ENCODE measurements at places on chromosomes 12 and 14. TPM values are rescaled to one million over a fixed set of nuclear protein-coding genes. Genes with fewer than 3 reads are reported as not detected.

The SLC5A8 gene
- total RNA-seq = not detected

The TBC1D30 gene
- 0.17 TPM for total RNA-seq

The NFE2 gene
- not detected for total RNA-seq

The AQP5 gene
- total RNA-seq = not detected

The SPTB gene
- not detected for total RNA-seq

The APOF gene
- total RNA-seq = not detected

The STXBP6 gene
- not detected for total RNA-seq

The KRT76 gene
- total RNA-seq = not detected

The PYGL gene
- total RNA-seq = 0.51 TPM

DNA sequence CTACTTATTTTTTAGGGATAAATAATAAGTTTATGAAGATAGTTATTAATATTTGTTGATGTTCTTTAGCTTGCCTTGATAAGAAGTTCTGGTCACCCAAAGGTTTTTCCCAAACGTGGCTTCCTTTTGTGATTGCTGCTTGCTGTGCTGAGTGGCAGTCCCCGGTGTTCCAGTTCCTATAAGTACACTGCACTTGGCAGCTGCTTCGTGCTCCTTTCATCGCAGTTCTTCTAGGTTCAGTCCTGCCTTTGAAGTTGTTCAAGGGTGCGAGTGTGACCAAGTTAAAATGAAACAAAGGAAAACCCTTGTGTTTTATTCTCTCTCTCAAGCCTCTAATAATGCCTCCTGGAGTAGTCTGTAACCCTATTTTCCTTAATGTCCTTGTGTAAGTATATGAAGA is 128.5 kb upstream of the ATF1 start:
- H3K4me1 ChIP-seq = peaks cover 21% of the 10 kb centered on the region
- no peak overlapping the region for H3K4me3 ChIP-seq
- H3K27me3 ChIP-seq = no peaks in the 10 kb centered on the region

DNA sequence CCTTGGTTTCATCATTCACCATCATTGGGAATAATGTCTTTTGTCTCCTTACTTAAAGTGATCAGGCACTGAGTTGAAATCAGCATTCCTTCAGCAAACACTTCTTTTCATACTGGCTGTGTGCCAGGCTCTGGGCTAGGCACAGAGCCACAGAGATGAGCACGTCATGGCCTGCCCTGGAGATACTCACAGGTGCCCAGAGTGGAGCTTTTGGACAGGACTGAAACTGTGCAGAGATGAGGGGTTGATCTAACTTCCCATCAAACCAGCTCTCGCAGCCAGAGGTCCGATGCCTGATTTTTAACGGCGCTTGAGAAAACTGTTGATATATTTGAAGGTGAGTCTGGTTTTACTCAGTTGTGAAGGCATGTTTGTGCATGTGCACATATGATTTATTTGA is 43.1 kb downstream of the CACNA1C start:
- no peaks in the 10 kb centered on the region for H3K36me3 ChIP-seq
- no peak for DNase-seq
- H3K4me3 ChIP-seq = no peak overlapping the region
- no peak overlapping the region for H3K27ac ChIP-seq

DNA sequence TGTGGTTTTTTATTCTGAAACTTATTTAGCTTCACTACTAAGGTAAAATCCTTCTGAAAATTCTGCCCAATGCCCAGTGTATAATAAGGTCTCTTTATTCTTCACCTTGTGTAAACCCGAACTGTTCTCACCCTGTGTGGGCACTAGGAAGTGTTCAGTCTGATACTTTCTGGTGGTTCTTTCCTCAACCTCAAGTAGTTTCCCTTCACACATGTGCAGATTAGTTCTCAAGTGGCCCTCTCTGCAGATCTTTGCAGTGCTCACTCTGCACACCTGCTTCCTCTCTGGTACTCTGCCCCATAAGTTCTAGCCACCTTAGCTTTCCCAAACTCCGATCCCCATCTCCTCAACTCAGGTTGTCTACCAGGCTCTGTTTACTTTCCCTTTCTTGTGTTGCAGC is 61.6 kb downstream of the RAD51B start:
- no peaks in the 10 kb centered on the region for H3K27me3 ChIP-seq
- H3K4me3 ChIP-seq = peak overlapping the region; percentile 41
- peak overlapping the region; percentile 5 for H3K27ac ChIP-seq
- DNase-seq = no peak
- peaks cover 15% of the 10 kb centered on the region for H3K4me1 ChIP-seq
- H3K36me3 ChIP-seq = peaks cover 3% of the 10 kb centered on the region

DNA sequence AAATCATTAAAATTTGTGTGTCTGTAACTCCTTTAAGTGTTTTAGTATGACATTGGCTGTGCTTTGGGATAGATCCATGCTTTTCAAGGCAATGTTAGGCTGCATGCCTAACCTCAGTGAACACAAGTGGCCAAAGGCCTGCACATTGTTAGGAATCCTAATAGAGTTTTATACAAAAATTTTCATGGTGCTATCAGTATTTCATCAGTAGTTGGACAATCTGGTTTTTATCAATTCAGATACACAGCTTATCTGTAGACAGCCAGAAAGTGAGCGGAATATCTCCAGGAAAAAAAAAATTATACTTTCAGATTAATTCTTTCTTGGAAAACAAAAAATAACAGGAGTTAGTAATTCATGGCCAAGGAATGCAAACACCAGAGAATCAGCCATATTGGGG is 324.0 kb upstream of the PDE3A start:
- H3K4me1 ChIP-seq = no peaks in the 10 kb centered on the region
- H3K27me3 ChIP-seq = no peaks in the 10 kb centered on the region
- no peak overlapping the region for H3K27ac ChIP-seq
- H3K36me3 ChIP-seq = no peaks in the 10 kb centered on the region
- H3K4me3 ChIP-seq = no peak overlapping the region

DNA sequence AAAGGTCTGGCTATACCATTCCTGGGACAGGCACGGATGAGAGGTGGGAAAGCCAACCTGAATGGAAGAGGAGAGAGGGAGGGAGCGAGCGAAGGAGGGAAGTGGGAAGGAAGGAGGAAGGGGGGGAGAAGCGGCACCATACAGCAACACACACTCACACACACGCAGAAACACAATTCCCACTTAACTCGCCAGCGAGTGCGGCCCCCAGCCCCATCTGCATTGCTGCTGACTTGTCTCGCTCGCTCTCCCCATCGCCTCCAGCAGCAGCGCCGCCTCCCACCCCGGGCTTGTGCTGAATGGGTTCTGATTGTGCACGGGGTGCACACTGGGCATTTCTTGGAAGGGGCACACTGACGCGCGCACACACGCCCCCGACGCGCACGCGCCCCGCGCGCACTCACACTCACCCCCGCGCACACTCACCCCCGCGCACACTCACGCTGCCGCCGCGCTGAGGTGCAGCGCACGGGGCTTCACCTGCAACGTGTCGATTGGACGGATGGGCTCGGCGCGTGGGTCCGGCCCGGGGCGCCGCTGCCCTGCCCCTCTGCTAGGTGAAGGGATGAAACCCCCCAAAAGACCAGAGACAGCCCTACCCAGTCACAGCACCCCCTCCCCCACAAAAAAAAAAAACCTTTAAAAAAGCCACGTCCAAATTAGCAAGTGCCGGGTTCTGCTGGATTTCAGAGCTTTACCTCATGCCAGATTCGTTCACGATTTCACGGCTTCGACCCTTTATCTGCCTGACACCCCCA is 685 bp downstream of the GRIN2B start:
- H3K27ac ChIP-seq = no peak overlapping the region
- H3K4me3 ChIP-seq = peak overlapping the region; percentile 40
- no peaks in the 10 kb centered on the region for H3K4me1 ChIP-seq
- H3K27me3 ChIP-seq = peaks cover 61% of the 10 kb centered on the region

- H3K4me1 ChIP-seq = peaks cover 28% of the 10 kb centered on the region
- no peak overlapping the region for H3K4me3 ChIP-seq
- DNase-seq = no peak
- peaks cover 32% of the 10 kb centered on the region for H3K36me3 ChIP-seq
Measured at GRCh38 chr12:27001663-27002062, 12.5 kb downstream of the TM7SF3 start.

GRCh38 chr14:71698027-71698426 is 234.2 kb upstream of the RGS6 start:
- H3K4me1 ChIP-seq = peaks cover 30% of the 10 kb centered on the region
- H3K27ac ChIP-seq = peak overlapping the region; percentile 17
- no peaks in the 10 kb centered on the region for H3K27me3 ChIP-seq
- H3K4me3 ChIP-seq = no peak overlapping the region
- H3K36me3 ChIP-seq = peaks cover 48% of the 10 kb centered on the region

DNA sequence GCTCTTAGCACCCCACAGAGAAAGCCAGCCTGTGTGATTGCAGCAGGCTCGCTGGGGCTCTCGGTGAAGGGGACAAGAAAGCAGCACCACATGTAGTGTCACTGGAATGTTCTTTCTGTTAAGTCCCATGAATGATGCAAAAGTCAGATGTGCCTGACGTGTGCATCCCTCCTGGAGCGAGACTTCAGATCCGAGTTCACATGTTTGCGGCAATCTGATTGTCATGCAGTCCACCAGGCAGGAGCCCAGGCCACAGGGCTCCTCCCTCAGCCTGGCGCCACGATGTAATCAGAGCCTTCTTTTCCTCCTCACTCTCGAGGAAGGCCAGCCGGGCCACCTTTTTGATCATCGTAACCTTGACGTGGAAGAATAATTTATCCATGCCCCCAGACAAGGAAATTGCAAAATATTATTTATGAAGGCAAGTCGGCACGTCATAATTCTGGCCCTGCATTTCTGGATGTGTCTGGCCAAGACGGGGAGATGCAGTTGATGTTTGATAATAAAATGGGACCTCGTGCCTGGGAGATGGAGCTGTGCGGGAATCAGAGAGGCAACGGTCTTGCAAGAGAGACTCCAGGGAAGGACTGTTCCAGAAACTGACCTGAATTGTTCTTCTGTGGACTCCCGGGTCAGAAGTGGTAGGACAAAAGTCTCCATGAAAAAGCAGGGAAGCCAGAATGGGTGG is 214.6 kb downstream of the PHETA1 start:
- no peak overlapping the region for H3K27ac ChIP-seq
- peaks cover 12% of the 10 kb centered on the region for H3K27me3 ChIP-seq
- no peaks in the 10 kb centered on the region for H3K36me3 ChIP-seq

DNA sequence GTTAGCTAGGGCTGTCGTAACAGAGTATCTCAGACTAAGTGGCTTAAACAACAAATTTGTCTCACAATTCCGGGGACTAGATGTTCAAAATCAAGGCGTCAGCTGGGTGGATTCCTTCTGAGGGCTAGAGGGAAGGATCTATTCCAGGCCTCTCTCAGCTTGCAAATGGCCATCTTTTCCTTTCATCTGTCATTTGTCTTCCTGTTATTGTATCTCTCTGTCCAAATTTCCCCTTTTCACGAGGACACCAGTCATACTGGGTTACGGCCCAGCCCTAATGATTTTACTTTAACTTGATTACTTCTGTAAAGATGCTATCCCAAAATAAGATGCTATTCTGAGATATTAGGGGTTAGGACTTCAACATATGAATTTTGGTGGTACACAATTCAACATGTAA is 119.0 kb upstream of the CPSF6 start:
- H3K4me1 ChIP-seq = no peaks in the 10 kb centered on the region
- H3K27ac ChIP-seq = no peak overlapping the region
- H3K4me3 ChIP-seq = no peak overlapping the region

- no peak overlapping the region for H3K4me3 ChIP-seq
- no peaks in the 10 kb centered on the region for H3K4me1 ChIP-seq
- no peaks in the 10 kb centered on the region for H3K27me3 ChIP-seq
- no peak for DNase-seq
- H3K36me3 ChIP-seq = no peaks in the 10 kb centered on the region
Measured at GRCh38 chr14:103763730-103764488, 48.3 kb downstream of the ZFYVE21 start.

GRCh38 chr12:32918890-32919801 is 22.6 kb upstream of the PKP2 start:
- peaks cover 2% of the 10 kb centered on the region for H3K27me3 ChIP-seq
- no peaks in the 10 kb centered on the region for H3K36me3 ChIP-seq
- DNase-seq = no peak
- no peak overlapping the region for H3K4me3 ChIP-seq
- H3K4me1 ChIP-seq = no peaks in the 10 kb centered on the region

DNA sequence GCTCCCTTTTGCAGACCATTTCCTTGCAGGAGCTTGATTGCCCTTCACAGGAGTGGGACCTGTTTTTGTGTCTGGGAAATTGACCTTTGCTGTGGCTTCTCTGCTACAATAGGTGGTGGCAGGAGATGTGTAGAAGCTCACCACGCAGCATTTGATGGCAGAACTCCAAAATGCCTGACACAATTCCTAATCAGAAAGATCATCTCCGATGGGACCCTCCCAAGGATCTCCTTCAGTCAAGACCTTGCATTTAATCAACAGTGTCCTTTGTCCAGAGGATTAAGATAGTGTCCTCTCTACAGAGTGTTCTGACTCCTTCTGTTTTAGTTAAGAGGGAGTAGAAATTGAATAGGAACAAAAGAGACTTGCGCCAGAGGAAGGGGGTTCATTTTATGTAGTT is 83.6 kb upstream of the DDHD1 start:
- H3K4me1 ChIP-seq = no peaks in the 10 kb centered on the region
- no peak for DNase-seq
- H3K27me3 ChIP-seq = no peaks in the 10 kb centered on the region
- no peak overlapping the region for H3K4me3 ChIP-seq
- H3K27ac ChIP-seq = no peak overlapping the region

- H3K4me3 ChIP-seq = no peak overlapping the region
- peaks cover 31% of the 10 kb centered on the region for H3K4me1 ChIP-seq
- peaks cover 36% of the 10 kb centered on the region for H3K36me3 ChIP-seq
- no peak overlapping the region for H3K27ac ChIP-seq
- H3K27me3 ChIP-seq = no peaks in the 10 kb centered on the region
Measured at GRCh38 chr12:96329545-96329944, 70.7 kb downstream of the CDK17 start.

- H3K27me3 ChIP-seq = peaks cover 2% of the 10 kb centered on the region
- H3K4me3 ChIP-seq = no peak overlapping the region
- H3K4me1 ChIP-seq = no peaks in the 10 kb centered on the region
- no peaks in the 10 kb centered on the region for H3K36me3 ChIP-seq
Measured at GRCh38 chr12:5123921-5124320, 80.2 kb downstream of the KCNA5 start.

GRCh38 chr12:44574586-44574985 is 301.5 kb downstream of the NELL2 start:
- DNase-seq = no peak
- peaks cover 24% of the 10 kb centered on the region for H3K36me3 ChIP-seq
- H3K4me1 ChIP-seq = no peaks in the 10 kb centered on the region
- no peaks in the 10 kb centered on the region for H3K27me3 ChIP-seq
- no peak overlapping the region for H3K27ac ChIP-seq

GRCh38 chr12:90098132-90098779 is 389.6 kb upstream of the ATP2B1 start:
- H3K4me1 ChIP-seq = peaks cover 8% of the 10 kb centered on the region
- H3K4me3 ChIP-seq = no peak overlapping the region
- no peaks in the 10 kb centered on the region for H3K36me3 ChIP-seq
- DNase-seq = no peak

All from activated naive CD8-positive, alpha-beta T cell treated with anti-CD3 and anti-CD28 coated beads, Interleukin-2, amount 10 ng/mL, durations not matched to agents 7 days and 5 days (primary cell).